Left ventricle myocardium inferior (tissue), 1 donor: ENCODE measurements at places on chromosomes 16 and 17.
A peak's percentile ranks its signal among the peaks of the same experiment; 100 is the strongest.

- DNase-seq = no peak
These were observed 639.8 kb upstream of the RBFOX1 start for GRCh38 chr16:6692874-6693273.

GRCh38 chr17:45310380-45311324, 6.2 kb downstream of the MAP3K14 start:
- peak; percentile 51 for DNase-seq

DNA sequence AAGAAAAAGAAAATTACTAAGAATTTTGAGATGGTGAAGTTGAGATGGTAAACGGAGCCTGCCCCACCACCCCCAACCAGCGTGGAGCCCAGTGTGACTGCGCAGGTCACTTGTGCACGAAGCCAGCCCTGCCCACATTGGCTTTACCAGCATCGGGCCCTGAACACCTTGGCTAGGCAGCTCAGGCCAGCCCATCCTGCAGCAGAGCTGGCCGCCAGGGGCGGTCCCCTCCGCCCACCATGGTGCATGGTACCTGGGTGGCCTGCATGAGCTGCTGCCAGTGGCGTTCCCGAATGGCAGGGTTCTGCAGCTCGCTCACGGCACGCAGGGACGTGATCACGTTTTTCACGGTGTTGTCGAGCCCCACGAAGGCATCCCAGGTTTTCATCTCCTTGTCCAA, 62.7 kb downstream of the DNAH17 start:
- no peak for DNase-seq

DNA sequence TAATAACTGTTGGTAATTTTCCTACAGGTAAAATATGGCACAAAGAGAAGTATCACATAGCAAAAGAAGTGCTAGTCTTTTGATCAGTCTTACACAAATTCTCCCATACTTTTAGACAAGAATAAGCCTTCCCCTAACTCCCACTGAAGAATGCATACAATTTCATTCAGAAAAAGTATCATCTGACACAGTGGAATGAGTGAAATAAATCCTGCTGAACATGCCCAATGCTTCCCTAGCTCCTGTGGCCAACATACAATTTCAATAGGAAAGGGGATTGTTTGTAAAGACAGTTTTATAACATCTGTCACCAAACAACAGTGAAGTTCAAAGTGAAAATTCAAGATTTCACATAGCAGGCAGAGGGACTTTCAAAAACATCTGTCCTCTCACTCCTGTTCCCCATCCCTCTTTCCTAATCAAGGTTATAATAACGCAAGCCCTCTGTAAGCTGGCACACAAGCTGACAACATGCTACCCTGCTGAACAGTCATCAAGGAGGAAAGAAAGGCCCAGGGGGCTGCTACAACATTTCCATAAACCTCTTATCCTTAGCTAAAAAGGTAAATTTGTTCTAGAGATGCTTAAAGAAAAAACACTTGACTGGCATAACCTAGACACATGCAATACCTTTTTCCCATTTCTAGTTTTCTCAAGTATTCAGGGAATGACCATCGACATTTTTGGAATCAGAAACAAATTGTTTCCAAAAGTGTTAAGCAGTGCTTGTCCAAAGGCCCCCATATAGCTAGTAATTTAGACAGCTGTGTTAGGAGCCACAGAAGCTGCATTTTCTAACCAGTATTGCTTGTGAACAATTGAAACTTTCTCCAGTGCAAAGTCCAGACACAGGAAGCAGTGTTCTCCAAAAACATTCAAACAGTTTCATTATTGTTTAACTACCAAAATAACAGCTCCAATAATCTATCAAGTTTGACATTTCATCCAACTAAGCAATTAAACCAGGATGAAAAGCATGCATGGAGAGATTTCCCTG, 11.5 kb upstream of the RFFL start:
- no peak for DNase-seq

- peak; percentile 45 for DNase-seq
These were observed at the start of gene DHRS7C for GRCh38 chr17:9790889-9791876. TSS of gene DHRS7C (minus strand) at chr17:9791592. CDS start at chr17:9791284, 308 bp downstream.
